ENCODE measurements at places on chromosomes 11 and 22. TPM values are rescaled to one million over a fixed set of nuclear protein-coding genes. Genes with fewer than 3 reads are reported as not detected.

HEPHL1 gene
- not detected for total RNA-seq

KRTAP5-2 gene
- not detected for total RNA-seq

CCDC86 gene
- 44.3 TPM for total RNA-seq

PRODH gene
- 0.09 TPM for total RNA-seq

SLC25A22 gene
- total RNA-seq: 54.6 TPM

OR51B2 gene
- total RNA-seq: not detected

RIBC2 gene
- total RNA-seq: 8.7 TPM

- no peak for DNase-seq
Observed at GRCh38 chr11:126514061-126514693, 158.7 kb downstream of the ST3GAL4 start.

- no peak for DNase-seq
Observed at GRCh38 chr11:122162095-122162494, 46.1 kb upstream of the BLID start.

DNA sequence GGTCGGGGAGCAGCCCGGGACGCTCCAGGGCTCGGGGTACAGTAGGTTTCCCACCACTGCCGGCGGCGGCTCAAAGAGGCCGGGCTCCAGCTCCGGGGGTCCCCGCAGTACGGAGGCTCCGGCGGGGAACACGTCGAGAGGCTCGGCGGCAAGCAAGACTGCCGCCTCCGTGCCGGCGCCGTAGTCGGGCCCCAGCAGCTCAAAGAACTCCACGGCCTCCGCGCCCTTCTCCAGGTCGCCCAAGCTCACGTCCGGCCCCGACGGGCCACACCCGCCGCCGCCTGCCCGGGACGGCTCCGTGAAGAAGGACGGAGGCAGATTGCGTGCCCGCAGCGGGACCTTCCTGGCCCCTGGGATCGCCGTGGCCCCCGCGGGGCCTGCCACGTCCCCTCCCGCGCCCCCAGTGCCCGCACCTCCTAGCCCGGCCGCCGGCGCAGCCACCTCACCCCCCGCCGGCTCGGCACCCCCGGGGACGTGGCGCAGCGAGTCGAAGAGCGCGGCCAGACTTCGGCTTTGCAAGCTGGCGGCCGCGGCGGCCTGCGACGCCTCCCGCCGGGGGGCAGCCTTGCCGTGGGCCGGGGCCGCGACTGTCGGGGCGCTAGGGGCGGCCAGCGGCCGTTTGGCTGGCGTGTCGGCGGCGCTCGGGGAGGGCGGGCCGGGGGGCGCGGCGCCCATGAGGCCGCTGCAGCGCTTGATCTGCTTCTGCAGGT is 775 bp downstream of the FAM181B start:
- no peak for DNase-seq

DNA sequence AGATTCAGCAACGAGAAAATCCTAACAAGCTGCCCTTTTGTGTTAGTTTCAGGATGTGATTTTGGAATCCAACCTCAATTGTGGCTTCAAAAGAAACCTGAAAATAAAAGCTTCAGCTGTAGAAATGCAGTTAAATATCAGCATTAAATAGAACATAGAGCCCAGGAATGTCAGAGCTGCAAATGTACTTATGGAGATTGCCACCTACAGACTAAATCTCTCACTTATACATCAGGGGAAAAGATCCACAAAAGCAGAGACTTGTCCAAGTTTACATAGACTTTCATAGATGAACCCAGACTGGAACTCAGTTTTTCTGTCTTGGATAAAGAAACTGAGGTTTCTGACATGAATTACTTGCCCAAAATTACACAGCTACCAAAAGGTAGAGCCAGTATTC is 446.6 kb downstream of the DLG2 start:
- DNase-seq: no peak

GRCh38 chr11:79421820-79422219 is 19.0 kb downstream of the TENM4 start:
- no peak for DNase-seq

DNA sequence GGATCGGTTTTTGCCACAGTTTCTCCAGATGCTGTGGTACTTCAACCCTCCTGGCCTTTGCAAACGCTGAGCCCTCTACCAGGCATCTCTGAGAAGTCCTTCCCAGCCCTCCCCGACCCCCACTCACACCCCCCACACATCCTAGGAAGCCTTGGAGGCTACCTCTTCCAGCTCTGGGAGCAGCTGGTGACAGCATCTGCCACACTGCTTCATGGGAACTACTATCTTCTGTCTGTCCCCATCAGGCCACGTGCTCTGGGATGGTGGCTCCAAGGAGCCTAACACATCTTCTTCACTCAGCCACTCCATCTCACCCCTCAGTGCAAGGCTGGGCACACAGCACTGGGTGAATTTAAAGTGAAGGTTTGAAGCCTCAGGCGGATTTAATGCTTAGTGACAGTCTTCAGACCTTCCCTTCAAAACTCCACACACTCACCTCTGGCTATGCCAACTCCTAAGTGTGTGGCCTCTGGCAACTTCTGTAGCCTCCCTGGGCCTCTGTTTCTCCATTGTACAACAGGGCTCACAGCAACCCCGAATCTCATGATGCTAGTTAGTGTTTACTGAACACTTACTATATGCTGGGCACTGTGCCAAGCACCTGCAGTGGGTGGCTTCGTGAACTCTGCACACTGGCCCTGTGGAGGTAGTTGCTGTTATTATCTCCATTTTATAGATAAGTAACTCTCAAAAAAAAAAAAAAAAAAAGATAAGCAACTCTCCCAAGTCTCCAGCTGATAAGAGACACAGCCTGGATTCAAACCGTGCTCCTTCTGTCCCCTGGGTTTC is 7.3 kb upstream of the TP53I11 start:
- DNase-seq: no peak

- DNase-seq: no peak
Observed at GRCh38 chr11:83151274-83151977, 5.5 kb upstream of the PCF11 start.

- DNase-seq: no peak
Observed at GRCh38 chr22:38578505-38578904, 8.5 kb upstream of the DMC1 start.

GRCh38 chr11:10373340-10373739 is 68.5 kb downstream of the ADM start:
- DNase-seq: no peak

DNA sequence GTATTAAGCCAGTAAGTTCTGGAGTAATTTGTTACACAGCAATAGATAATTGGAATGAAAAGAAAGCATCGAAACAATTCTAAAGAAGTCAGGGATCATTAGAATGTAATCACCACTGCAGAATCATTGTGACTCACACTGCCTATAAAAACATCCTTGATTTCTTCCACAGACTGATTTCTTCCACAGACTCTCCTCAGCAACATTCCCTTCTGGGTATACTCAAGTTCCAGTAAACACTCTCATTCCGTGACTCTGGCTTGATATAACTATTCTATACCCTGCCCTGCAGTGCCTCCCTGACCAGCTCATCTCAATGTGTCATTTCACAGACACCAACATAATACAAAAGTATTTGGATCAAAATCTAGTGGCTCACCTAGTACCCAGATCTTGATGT is 120.5 kb downstream of the BBOX1 start:
- DNase-seq: no peak

GRCh38 chr22:21855676-21856075 is 11.8 kb downstream of the MAPK1 start:
- no peak for DNase-seq

DNA sequence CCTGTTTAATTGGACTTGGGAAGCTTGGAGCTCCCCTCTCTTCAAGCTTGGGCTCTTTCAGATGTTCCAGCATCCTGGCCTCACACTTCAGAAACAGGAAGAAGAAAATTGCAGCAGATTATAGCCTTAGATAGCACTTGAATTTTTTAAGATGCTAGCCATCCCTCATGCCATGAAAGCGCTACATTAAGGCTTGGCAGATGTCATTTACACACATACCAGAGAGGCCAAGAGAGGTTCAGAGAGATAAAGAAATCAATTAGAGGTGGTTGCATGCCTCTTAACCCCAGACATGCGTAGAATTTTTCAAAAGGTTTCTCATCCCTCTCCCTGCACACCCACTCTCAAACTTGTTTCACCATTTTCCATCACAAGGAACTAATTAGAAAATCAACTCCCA is 31.9 kb upstream of the DBX1 start:
- no peak for DNase-seq

- no peak for DNase-seq
Observed at GRCh38 chr22:26213826-26214225, 44.6 kb downstream of the SEZ6L start.

DNA sequence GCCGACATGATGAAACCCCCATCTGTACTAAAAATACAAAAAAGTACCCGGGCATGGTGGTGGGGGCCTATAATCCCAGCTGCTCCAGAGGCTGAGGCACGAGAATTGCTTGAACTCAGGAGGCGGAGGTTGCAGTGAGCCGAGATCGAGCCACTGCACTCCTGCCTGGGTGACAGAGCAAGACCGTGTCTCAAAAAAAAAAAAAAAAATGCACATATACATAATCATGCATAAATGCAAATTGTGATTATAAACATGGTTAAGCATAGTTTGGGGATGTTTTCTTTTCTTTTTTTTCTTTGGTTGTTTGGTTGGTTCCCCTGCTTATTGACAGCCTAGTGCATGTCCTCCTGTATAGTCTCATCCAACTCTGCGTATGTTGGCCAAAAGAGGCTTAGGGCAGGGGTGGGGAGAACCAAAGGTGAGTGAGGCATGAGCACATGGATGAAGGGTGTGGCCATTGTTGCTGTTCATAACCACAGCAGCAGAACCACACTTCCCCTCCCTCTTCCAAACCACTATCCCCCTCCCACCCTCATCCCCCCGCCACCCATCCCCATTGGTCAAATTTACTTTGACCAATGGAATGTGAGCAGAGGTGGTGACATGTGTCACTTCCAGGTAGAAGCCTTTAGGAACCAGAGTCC is 6.9 kb upstream of the VPS37C start:
- DNase-seq: no peak

DNA sequence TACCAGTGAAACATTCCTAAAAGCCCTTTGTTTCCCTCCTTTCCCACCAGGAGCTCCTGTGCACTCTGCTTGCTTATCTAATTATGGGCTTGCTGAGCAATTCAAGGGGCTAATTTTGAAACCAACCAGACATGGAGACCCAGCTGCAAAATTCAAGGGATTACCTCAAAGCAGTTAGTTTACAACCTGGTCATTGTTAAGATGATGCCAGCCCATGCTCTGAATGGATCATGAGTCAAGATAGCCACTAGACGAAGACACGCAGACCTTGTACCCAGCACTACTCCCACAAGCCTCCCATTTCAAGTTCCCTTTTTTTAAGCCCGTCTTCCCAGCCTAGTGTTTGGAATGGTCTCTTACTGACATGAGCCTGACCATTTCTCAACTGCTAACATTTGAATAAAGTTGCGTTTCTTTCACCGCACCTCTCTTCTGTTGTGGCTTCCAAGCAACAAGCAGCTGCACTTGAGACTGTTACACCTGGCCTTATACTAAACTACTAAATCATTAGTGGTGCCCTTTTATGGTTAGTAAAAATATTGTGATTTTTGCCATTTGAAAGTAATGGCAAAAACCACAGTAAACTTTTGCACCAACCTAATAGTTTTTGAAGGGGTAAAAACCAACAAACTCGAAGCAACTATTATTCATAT is 315.3 kb upstream of the LUZP2 start:
- DNase-seq: no peak

DNA sequence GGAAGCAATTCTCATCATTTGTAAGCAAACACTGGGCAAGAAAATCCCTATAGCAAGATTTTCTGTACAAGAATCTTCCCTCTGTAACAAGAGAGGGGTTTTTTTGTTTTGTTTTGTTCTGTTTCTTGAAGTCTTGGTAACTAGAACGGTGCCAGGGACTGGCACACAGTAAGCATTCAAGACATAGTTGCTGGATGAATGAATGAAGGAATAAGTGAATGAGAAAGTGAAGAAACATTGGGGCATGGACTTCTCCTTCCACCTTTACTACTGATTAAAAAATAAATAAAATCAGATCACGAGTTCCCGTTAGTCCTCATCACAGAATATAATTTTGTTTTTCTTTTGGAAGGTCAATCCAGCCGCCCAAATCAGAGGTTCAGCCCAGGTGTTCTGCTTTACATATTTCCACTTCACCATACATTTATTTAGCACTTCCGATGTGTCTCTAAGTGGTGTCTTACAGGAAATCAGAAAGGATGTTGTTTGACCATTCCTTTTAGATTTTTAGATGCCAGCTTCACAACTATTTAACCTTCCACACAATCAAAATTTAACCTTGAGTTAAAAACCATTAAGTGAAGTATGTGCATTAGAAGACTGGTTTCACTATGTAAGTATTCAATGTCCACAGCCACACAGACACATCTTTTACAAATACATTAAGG is 281.2 kb downstream of the CADM1 start:
- DNase-seq: no peak

DNA sequence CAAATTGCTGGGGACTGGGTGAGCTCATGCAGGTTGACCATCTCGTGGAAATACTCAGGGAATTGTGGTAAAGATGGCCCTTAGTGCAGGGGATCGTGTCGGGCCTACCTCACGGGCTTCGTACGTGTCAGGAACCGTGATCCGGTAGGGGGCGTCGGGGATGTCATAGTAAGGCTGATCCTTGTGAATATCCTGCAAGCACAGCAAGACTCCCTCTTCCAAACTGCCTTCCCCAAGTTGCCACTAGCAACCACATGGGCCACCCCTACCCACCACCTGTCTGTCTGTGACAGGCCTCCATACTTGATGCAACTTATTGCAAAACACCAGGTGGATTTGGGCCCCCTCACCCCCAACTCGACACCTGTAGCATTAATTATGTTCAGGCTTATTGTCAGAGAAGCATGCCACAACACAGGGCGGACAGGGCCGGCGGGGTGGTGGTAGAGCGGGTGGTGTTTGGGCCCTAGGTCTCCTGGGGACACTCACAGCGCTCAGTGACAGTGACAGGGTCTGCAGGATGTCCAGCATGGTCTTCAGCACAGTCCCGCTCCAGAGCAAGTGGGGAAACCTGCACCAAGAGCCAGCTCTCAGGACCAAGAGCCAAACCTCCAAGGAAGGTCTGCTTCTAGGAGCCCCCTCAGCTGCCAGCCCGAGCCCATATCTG is 22.6 kb upstream of the SERPIND1 start:
- no peak for DNase-seq

- DNase-seq: no peak
Observed at GRCh38 chr22:40509401-40510134, 127.0 kb downstream of the MRTFA start.

- no peak for DNase-seq
Observed at GRCh38 chr22:28935713-28936112, 52.3 kb downstream of the ZNRF3 start.

GRCh38 chr11:69290806-69291205 is 3.1 kb upstream of the MYEOV start:
- DNase-seq: no peak

DNA sequence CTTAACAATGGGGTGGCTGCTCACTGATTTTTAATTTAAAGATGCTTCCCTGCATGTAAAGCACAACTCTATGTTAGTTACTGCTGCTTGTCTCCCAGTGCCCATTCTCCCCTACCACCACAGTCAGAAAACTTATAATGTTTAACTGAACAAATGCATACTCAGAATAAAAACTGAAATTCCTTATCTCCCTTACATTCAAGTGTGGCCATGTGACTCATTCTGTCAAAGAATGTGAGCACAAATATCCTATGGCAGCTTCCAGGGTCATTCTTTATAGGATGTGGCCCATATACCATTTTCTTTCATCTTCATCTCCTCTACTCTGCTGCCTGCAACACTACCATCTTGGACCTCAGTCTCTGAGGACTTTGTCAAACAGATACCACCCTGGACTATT is 374.8 kb downstream of the DYNC2H1 start:
- no peak for DNase-seq

Data from neural crest cell (in vitro differentiated cells).